ENCODE measurements at places on chromosomes 6 and 20.

- DNase-seq: no peak
These were observed 19.9 kb upstream of the POPDC3 start for GRCh38 chr6:105199711-105200110.

DNA sequence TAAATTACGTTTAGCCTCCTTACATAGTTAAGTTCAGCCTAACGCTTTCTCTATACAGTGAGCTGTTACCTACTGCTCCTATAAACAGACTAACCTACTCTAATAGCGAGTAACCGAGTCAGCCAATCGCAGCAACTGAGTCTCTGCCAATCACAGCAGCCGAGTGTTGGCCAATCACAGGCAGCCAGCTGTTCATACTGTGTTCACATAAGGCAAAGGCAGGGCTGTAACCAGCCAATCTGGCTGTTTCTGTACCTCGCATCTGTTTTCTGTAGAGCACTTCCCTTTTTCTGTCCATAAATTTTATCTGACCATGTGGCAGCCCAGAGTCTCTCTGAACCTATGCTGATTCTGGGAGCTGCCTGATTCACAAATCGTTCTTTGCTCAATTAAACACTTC, 263.9 kb upstream of the JARID2 start:
- DNase-seq: no peak

- no peak for DNase-seq
These were observed 128.8 kb downstream of the SOBP start for GRCh38 chr6:107618672-107619071.

- no peak for DNase-seq
These were observed 30.5 kb downstream of the GRM4 start for GRCh38 chr6:34115403-34115795.

DNA sequence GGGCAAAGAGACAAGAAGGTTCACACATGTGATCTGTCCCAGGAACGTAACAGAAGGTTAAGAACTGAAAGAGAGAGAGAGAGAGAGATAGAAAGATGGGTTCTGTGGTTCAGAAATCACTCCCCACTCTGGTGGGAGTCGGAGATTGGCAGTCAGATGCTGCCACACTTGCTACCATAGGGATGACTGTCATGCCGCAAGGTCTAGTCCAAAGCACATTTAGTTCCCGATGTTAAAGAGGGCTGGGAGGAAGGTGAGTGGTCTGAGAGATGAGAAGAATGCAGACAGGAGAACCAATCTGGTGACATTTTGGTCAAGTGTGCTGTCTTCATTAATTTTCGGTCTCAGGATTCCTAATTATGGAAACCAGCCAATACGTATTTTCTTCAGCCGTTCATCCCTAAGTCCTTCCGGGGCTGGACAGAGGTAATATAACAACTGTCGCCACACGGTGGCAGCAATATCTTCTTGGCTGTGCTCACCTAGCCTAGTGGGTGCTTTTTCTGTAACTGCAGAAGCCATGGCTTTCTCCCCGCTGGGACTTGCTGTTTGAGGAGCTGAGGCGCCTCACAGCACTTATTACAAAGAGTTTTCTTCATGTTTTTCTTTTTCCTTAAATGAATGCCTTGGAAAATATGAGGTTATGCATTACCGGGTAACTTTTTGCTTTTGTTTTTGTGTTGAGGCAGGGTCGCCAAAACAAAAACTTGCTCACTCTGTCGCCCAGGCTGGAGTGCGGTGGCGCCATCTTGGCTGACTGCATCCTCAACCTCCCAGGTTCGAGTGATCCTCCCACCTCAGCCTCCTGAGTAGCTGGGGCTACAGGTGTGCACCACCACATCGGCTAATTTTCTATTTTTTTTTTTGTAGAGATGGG, 46.0 kb downstream of the SLC35D3 start:
- no peak for DNase-seq

- DNase-seq: no peak
These were observed 79.3 kb upstream of the ARMC2 start for GRCh38 chr6:108768792-108769524.

- no peak for DNase-seq
These were observed 568.5 kb downstream of the UTRN start for GRCh38 chr6:144853603-144854002.
